ENCODE measurements at places on chromosomes 11 and 22.

- no peak for DNase-seq
These were observed 37.6 kb upstream of the UBASH3B start for GRCh38 chr11:122617926-122618325.

GRCh38 chr22:44455151-44455962 is 42.7 kb downstream of the RTL6 start:
- DNase-seq = no peak

GRCh38 chr22:35592418-35592967 is 24.6 kb downstream of the MB start:
- no peak for DNase-seq

GRCh38 chr22:33873186-33873585 is 47.1 kb downstream of the LARGE1 start:
- DNase-seq = peak; percentile 29

- no peak for DNase-seq
These were observed 874 bp downstream of the APOL1 start for GRCh38 chr22:36253523-36254490.

- DNase-seq = no peak
These were observed 18.1 kb upstream of the GDPD5 start for GRCh38 chr11:75543806-75544205.

Data from NCI-H1436 (cell line).